ENCODE measurements at places on chromosomes 6 and 20. TPM values are rescaled to one million over a fixed set of nuclear protein-coding genes. Genes with fewer than 3 reads are reported as not detected.
A peak's percentile ranks its signal among the peaks of the same experiment; 100 is the strongest.

- H3K27me3 ChIP-seq, result no peaks in the 10 kb centered on the region
- H3K36me3 ChIP-seq, result peaks cover 29% of the 10 kb centered on the region
- no peak overlapping the region for H3K4me3 ChIP-seq
- no peak overlapping the region for H3K27ac ChIP-seq
- no peak for DNase-seq
Observed at GRCh38 chr20:31523361-31524283, 9.4 kb downstream of the HM13 start.

DNA sequence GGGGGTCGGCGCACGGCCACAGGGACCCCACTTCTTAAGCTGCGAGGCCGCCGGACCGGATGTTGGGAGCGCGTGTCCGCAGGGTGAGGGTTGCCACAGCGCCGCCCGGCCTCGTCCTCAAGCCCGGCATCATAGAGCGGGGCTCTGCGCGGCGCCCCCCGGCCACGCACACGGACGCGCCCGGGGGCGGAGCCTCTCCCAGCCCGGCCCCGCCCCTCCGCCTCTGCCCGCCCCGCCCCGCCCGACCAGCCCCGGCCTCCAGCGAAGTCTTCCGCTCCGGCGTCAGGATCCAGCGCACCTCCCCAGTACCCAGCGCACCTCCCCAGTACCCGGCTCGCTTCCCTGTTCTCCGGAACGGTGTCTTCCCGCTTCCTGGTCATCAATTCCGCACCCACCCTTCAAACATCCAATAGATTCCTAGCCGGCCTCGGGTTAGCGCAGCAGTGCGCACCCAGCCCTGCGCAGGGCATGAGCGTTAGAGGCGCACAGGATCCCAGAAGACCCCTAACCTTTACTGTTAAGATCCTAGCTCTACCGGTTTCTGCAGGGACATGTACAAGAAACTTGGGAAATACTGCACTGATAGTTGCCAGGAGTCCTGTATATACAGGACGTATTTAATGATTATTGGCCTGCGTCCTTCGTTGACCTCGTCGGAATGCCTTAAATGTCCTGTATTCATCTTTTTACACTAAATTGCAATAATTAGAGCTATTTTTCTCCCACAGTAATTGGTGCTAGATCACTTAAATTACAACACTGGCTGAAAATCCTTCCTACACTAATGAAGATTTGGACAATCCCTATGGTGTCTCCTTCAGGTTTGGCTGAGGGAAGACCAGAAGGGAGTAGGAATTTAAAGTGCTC, 535 bp upstream of the DNAAF9 start:
- H3K27me3 ChIP-seq, result peaks cover 4% of the 10 kb centered on the region
- H3K4me3 ChIP-seq, result peak overlapping the region; percentile 74
- no peaks in the 10 kb centered on the region for H3K36me3 ChIP-seq

Gene SAMD5
- total RNA-seq, result not detected

- peaks cover 4% of the 10 kb centered on the region for H3K36me3 ChIP-seq
- no peaks in the 10 kb centered on the region for H3K27me3 ChIP-seq
- H3K4me1 ChIP-seq, result peaks cover 24% of the 10 kb centered on the region
- DNase-seq, result no peak
- H3K27ac ChIP-seq, result no peak overlapping the region
Observed at GRCh38 chr20:50193199-50193835, 2.7 kb downstream of the CEBPB start.

DNA sequence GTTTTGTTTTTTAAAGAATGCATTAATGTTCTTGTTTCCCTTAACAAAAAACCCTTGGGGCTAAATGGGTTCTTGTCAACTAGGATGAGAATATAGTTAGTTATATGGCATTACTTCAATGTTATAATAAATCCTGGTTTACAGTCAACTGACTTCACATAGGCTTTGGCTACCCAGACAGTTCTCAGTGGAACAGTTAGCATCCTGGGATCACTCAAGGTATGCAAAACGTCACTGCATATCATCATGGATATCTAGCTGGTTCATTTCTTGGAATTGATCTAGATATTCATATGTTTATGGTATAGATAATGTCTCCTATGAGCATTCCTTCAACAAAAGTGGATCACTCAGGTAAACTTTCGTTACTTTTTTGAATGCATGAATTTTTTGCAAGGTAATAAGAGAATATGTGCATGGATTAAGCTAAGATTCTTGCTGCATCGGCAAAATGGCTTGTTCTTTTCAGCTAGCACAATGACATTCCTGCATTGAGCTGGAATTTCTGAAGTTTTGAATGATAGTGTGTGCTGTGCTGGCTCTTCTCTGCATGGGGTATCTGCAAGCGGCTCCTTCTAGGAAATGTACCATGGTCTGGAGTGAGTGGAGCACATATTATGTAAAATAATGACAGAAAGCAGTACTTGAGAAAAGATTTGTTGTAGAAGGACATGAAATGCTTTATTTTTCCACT, 138.9 kb downstream of the ADGRG6 start:
- H3K36me3 ChIP-seq, result no peaks in the 10 kb centered on the region
- no peak overlapping the region for H3K27ac ChIP-seq
- no peaks in the 10 kb centered on the region for H3K27me3 ChIP-seq
- H3K4me1 ChIP-seq, result no peaks in the 10 kb centered on the region
- DNase-seq, result no peak

GRCh38 chr6:14095437-14095836, 22.1 kb upstream of the CD83 start:
- no peaks in the 10 kb centered on the region for H3K27me3 ChIP-seq
- peaks cover 30% of the 10 kb centered on the region for H3K4me1 ChIP-seq
- H3K4me3 ChIP-seq, result no peak overlapping the region
- peak overlapping the region; percentile 77 for H3K27ac ChIP-seq

Gene UBE3D
- total RNA-seq, result 7.9 TPM

GRCh38 chr6:33613146-33613794, 7.9 kb upstream of the ITPR3 start:
- H3K27ac ChIP-seq, result no peak overlapping the region
- DNase-seq, result no peak
- H3K4me1 ChIP-seq, result peaks cover 21% of the 10 kb centered on the region
- no peak overlapping the region for H3K4me3 ChIP-seq
- no peaks in the 10 kb centered on the region for H3K36me3 ChIP-seq

DNA sequence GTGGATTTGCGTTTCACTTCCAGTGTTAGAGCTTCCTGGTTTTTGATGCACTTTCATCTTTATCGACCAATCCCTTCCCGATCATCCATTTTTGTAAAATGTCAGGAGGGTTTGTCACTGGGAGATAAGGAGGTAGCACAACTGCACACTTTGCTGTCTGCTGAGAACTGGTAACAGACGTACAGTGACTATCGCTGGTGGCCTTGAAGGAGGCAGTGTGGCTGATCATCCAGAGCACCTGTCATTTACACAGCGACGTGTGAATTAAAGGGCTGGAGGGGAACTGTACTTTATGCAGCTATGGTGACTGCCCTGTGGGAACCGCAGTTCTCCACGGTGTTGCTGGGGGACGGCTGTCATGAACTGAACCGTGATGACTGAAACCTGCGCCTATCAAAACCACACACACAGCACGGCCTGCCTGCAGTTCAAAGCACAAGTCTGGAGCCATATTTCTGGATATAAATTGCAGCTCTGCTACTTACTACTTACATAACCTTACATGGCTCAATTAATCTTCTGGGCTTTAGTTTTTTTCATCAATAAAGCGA, 50.0 kb downstream of the HUS1B start:
- peaks cover 26% of the 10 kb centered on the region for H3K36me3 ChIP-seq
- DNase-seq, result no peak
- H3K4me3 ChIP-seq, result no peak overlapping the region
- H3K27ac ChIP-seq, result no peak overlapping the region
- no peaks in the 10 kb centered on the region for H3K27me3 ChIP-seq
- no peaks in the 10 kb centered on the region for H3K4me1 ChIP-seq

GRCh38 chr6:118725944-118726343, 74.6 kb upstream of the CEP85L start:
- H3K4me1 ChIP-seq, result peaks cover 10% of the 10 kb centered on the region
- no peak overlapping the region for H3K27ac ChIP-seq
- peak; percentile 72 for DNase-seq
- no peaks in the 10 kb centered on the region for H3K27me3 ChIP-seq
- no peaks in the 10 kb centered on the region for H3K36me3 ChIP-seq
- no peak overlapping the region for H3K4me3 ChIP-seq

GRCh38 chr20:4086771-4087687, 71.7 kb upstream of the RNF24 start:
- H3K27me3 ChIP-seq, result no peaks in the 10 kb centered on the region
- no peak for DNase-seq
- peaks cover 35% of the 10 kb centered on the region for H3K4me1 ChIP-seq
- H3K27ac ChIP-seq, result no peak overlapping the region
- no peaks in the 10 kb centered on the region for H3K36me3 ChIP-seq

Gene CLDN20
- not detected for total RNA-seq

GRCh38 chr6:10271982-10272381, 142.9 kb downstream of the TFAP2A start:
- H3K27me3 ChIP-seq, result no peaks in the 10 kb centered on the region
- no peak overlapping the region for H3K4me3 ChIP-seq
- DNase-seq, result no peak
- H3K36me3 ChIP-seq, result no peaks in the 10 kb centered on the region
- no peaks in the 10 kb centered on the region for H3K4me1 ChIP-seq
- H3K27ac ChIP-seq, result no peak overlapping the region

- H3K27me3 ChIP-seq, result no peaks in the 10 kb centered on the region
- H3K4me1 ChIP-seq, result no peaks in the 10 kb centered on the region
- no peak for DNase-seq
Observed at GRCh38 chr6:97726378-97726777, 443.4 kb upstream of the MMS22L start.

DNA sequence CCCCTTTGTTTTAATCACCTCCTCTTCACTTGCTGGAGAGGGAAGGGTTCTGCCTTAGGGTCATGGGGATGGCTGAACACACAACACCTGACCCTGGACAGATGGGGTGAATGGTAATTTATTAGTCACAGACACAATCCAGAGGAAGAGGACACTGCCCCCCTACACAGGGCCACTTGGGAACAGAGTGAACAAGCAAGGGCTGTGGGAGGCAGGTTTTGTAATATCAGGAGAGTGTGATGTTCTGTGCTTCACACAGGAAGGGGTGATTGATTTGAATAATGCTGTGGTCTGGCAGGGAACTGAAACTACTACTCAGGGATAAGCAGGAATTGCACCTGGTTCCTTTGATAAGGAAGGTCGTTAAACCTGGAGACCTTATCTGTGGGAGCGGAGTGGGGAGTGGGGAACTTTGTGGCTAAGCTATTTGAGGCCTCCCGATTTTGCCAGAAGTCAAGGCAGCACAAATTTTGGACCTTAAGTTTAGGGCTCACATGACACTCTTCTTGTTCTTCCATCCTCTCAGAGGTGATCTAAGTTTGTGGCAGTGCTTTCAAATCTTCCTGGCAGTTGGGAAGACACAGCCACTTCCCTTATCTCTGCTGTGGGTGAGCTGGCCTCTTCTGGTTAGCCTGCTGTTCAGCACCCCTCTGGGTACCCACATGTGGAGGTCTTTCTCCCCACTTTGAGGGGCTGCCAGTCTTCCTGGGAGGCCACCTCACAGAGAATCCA, 77.8 kb downstream of the CD164 start:
- H3K27ac ChIP-seq, result no peak overlapping the region
- H3K4me1 ChIP-seq, result peaks cover 21% of the 10 kb centered on the region
- no peak for DNase-seq
- no peak overlapping the region for H3K4me3 ChIP-seq

Gene SLC22A7
- total RNA-seq, result not detected

GRCh38 chr20:60125513-60125912, 167.3 kb downstream of the CDH26 start:
- H3K4me1 ChIP-seq, result no peaks in the 10 kb centered on the region
- no peak for DNase-seq
- no peaks in the 10 kb centered on the region for H3K36me3 ChIP-seq
- no peak overlapping the region for H3K4me3 ChIP-seq
- H3K27me3 ChIP-seq, result no peaks in the 10 kb centered on the region
- no peak overlapping the region for H3K27ac ChIP-seq

Gene SNPH
- total RNA-seq, result 3.1 TPM

DNA sequence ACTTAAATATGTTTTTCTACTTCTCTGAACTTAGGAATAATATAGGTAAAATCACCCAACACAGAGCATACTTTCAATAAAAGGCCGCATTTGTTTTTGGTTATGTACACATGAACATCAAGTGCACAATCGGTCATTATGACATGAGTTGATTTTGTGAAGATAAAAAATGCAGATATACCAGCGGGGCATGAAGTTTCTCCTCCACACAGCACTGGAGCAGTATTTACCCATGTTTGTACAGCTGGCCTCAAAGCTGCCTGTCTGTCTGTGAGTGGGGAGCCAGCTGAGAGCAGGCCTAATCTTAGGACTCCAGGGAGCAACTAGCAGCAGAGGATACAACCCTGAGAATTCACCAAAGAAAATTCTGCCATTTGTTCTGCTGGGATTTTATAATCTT, 206.5 kb downstream of the TPBG start:
- H3K36me3 ChIP-seq, result no peaks in the 10 kb centered on the region
- no peak overlapping the region for H3K27ac ChIP-seq
- DNase-seq, result no peak
- no peak overlapping the region for H3K4me3 ChIP-seq
- no peaks in the 10 kb centered on the region for H3K27me3 ChIP-seq

DNA sequence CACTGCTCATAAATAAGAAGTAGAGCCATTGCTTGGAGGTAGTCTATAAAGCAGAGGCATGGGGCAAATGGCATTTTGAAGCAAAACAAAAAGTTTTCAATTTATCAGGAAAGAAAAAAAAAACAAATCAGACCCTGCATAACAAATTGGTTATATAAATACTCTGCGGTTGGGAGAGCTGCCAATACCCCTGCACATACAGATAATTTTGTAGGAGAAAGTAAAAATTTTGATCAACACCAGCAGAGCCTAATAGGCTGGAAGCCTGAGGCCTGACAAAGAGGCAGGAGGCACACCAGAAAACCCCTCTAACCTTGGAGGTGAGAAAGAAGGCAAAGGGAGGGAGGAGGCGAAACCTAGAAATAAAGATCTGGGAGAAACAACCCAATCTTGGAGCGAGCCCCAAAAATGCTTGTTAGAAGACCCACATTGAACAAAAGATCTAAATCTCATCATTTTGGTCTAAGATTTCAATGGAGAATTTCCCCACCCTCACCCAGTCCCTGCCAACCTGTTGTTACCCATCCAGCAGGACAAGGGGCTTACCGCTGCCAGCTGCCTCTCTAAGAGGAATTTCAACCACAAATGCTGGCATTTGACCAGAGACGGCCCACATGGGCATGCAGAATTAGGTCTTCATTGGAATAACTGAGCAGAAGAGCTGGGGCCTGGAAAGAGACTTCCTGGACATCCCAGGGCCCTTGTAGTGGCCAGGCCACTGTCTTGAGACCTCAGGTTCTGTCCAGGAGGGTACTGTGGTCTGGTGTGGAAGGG, 28.4 kb downstream of the FOXA2 start:
- H3K27me3 ChIP-seq, result peaks cover 7% of the 10 kb centered on the region
- no peak overlapping the region for H3K27ac ChIP-seq
- no peak for DNase-seq
- no peaks in the 10 kb centered on the region for H3K36me3 ChIP-seq

GRCh38 chr6:100260584-100260983, 204.1 kb downstream of the SIM1 start:
- no peak overlapping the region for H3K27ac ChIP-seq
- H3K27me3 ChIP-seq, result no peaks in the 10 kb centered on the region
- H3K4me3 ChIP-seq, result no peak overlapping the region
- no peaks in the 10 kb centered on the region for H3K4me1 ChIP-seq

Gene FUT9
- not detected for total RNA-seq
